CD4-positive, alpha-beta T cell treated with Interleukin-2 at 100 ng/mL for 4 hours (primary cell): ENCODE measurements at places on chromosomes 7 and 10.

DNA sequence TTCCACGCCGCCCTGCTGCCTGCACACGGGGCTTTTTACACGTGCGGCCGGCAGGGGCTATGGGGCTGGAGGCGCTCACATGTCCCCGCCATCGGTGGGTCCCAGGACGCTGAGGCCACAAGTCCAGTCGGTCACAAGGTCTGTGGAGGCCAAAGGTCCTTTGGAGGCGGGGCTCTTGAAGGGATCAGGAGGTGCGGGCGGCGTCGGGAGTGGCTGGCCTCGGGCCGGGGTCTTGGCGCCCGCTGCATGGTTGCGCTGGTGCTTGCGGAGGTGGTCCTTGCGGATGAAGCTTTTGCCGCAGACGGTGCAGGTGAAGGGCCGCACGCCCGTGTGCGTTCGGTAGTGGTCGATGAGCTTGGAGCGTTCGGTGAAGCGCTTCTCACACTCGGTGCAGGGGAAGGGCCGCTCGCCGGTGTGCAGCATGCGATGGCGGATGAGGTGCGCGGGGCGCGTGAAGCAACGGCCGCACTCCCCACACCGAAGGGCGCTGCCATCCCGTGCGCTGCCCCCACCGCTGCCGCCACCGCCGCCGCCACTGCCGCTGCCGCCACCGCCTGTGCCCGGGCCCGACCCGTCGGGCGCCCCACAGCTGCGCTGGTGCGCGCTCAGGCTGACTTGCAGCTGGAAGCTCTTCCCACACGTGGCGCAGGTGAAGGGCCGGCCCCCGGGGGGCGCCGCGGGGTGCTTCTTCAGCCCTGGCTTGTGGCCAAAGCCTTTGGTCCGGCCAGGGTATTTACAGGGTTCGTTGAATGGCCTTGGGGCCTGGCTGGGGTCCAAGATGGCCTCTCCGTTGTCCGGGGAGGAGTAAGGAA lies 13.7 kb upstream of the ZNF777 start:
- DNase-seq = no peak

DNA sequence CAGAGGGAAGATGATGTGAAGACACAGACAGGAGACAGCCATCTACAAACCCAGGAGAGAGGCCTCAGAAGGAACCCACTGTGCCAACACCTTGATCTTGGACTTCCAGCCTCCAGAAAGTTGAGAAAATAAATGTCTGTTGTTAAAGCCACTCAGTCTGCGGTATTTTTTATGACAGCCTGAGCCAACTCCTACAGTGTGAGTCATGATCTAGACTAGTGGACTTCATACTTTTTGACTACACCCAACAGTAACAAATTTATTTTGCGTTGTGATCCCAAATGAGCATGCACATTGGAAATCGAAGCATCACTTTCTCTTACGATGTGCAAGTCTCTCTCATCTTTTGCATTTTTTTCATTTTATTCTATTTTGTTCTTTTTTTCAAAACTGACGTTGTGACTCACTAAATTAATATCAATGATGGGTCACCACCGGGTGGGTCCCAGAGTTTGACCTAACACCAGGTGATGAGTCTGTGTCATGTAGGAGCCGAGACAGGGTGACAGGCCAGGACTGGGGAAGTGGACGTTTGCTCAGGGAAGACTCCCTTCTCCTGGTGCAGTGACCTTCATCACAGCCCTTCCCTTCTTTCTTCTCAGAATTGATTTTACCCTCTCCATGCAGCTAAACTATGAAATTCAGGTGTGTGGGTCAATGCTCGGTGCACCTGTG lies 28.9 kb downstream of the PHYH start:
- no peak for DNase-seq

DNA sequence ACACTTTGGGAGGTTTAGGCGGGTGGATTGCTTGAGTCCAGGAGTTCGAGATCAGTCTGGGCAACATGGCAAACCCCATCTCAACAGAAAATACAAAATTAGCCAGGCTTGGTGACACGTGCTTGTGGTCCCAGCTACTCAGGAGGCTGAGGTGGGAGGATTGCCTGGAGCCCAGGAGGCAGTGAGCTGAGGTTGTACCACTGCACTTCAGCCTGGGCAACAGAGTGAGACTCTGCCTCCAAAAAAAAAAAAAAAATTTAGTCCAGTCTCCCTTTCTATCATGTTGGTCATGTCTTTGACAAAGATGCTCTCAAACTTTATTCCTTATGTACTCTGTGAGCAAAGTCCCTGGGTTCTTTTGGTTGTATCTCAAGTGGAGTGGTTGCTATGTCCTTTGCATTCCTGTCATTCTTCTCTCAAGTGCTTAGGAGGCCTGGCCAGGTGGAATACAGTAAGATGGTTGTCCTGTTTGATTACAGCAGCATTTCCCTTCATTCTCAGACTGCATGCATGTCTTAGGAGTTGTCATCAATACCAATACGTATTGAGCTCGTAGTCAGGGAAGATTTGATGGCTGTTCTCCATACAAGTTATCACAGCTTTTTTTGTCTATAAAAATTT lies 85.7 kb downstream of the MMRN2 start:
- DNase-seq = no peak

DNA sequence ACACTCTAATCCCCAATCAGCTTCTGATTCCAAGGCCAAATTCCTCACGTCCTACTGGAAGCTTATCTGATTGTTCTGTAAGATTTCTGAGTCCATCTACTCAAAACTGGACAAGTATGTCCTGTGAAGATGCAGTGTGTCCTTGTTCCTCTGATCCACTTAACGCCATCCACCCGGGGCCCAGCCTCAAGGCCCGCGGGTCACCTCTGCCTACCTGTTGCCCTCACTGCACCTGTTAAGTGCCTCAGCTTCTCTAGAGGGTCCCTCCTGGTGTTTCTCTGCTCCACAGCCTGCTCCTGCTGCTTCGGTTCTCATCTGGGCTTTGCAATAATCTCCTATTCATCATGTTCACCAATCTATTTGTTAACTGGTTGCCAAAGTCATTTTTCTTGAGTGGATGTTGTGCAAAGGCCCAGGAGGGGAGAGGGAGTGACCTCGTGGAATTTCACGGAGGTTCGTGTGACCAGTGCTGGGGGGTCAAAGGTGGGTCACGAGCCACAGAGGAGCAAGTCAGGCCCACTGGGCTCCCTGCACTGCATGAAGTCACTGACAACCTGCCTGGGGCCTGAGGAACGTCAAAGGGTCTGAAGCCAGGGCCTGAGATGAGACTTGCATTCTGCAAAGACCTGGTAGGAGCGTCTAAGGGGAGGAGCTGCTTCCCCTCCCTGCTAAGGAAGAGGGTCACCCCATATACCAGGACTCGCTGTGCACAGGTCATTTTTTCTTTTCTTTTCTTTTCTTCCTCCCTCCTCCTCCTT lies 338.1 kb downstream of the WDR37 start:
- DNase-seq = no peak

DNA sequence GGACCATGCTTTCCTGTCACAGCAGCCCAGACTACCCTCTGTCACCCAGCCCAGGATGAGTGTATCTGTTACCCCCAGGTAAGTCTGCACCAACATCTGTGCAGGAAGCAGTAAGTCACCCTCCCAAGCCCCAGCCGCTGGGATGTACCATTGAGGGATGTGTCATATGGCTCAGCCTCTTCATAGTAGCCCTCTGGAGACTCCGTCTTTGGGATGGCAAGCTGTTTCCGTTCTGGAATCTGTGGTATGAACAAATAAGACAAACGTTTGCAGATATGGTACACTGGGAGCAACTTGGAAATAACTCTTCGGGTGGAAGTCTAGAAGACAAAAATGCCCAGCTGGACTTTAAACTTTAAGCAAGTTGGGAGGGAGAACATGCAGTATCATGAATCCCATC lies 81.3 kb downstream of the AFAP1L2 start:
- DNase-seq = no peak

DNA sequence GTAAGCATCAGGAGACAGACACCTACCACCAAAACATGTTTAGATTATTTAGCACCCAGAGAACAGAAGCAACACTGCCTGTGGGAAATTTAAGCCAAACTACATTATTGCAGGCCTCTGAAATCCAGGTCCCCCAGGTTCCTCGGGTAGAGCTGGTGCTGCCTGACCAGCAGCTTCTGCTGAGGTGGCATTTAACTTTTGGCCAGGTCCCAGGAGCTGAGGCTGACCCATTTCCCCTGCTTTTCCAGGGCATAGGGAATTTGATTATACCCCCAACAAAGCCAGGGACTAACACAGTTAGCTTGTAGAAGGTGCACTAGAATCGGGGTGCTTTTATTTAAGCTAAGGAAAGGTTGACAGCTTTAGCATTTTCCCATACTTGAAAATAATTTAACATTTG lies 4.7 kb downstream of the LRRC4 start:
- no peak for DNase-seq

DNA sequence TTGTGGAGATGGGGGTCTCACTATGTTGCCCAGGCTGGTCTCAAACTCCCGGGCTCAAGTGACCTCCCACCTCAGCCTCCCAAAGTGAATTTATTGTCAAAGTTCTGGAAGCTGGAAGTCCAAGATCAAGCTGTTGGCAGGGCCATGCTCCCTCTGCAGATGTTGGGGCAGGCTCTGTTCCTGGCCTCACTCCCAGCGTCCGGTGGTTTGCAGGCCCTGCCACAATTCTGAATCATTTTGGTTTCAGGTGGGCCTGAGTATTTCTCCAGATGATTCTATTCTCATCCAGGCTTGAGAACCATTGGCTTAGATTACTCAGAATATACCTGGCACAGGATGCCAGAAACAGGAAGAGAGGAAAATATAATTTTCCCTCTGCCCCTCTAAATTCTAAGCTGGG lies 737.4 kb downstream of the TNS3 start:
- no peak for DNase-seq

GRCh38 chr10:75954486-75954885 lies 523.1 kb downstream of the LRMDA start:
- no peak for DNase-seq

GRCh38 chr10:33746836-33747268 lies 412.4 kb upstream of the NRP1 start:
- DNase-seq = no peak

DNA sequence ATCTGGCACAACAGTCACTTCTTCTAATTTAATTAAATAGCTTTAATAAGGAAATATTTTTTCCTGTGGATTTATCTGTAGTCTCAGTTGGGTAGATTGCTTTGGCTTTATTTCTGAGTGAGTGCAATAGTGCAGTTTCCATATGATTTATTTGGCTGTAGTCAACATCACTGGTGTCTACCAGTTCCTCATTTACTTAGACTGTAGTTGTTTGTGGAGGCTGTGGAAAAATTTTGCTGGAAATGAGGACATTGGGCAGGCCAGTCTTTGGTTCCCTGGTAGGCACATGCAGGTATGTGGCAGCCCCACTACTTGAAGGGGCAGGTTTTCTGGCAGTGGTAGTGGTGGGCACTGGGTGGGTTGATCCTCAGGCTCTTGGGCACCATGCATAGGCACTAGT lies 15.5 kb downstream of the TAS2R40 start:
- DNase-seq = no peak
